ENCODE measurements at places on chromosomes 16 and 17. TPM values are rescaled to one million over a fixed set of nuclear protein-coding genes. Genes with fewer than 3 reads are reported as not detected.

KCNJ18 gene
- not detected for total RNA-seq

SYCE1L gene
- 4.0 TPM for total RNA-seq

MYO18A gene
- 58.3 TPM for total RNA-seq

LSM12 gene
- total RNA-seq = 53.2 TPM

NOMO2 gene
- total RNA-seq = 162 TPM

TEKT5 gene
- total RNA-seq = not detected

KRT40 gene
- total RNA-seq = not detected

SLC2A4 gene
- 0.85 TPM for total RNA-seq

TNP2 gene
- total RNA-seq = not detected

IRX6 gene
- total RNA-seq = 2.6 TPM

OR4D1 gene
- not detected for total RNA-seq

UTS2R gene
- not detected for total RNA-seq

BCL6B gene
- 17.2 TPM for total RNA-seq
